ENCODE measurements at places on chromosomes 7 and 10.

DNA sequence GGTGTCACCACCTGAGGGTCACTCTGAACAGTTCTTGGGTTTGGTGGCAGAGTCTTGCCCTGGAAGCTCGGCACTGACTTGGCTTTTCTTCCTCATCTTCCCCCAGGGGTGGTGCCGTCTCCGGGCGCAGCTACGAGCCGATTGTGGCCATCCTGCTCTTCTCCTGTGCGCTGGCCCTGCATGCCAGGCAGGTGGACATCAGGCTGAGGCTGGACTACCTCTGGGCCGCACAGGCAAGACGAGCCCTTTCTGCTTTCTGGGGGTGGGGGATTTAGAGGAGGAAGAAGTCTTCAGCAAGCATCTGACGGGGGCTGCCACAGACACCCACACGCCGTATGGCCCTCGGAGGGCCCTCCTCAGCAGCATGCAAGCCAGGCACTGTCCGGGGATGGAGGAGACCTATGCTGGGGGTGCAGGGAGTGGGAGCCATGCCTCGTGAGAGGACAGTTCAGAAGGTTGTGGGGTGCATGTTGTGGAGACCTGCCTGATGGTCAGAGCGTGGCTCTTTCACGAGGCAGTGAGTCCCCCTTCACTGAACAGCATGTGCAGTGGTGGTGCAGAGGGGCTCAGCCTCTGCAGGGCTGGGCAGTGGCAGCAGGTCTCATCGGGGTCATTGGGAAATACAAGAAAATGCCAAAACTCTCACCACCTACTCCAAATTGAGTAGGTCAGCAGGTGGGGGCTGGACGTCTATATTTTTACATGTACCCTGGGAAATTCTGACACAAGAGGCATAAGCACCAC is 112.4 kb downstream of the ADCY1 start:
- peak; percentile 10 for DNase-seq

DNA sequence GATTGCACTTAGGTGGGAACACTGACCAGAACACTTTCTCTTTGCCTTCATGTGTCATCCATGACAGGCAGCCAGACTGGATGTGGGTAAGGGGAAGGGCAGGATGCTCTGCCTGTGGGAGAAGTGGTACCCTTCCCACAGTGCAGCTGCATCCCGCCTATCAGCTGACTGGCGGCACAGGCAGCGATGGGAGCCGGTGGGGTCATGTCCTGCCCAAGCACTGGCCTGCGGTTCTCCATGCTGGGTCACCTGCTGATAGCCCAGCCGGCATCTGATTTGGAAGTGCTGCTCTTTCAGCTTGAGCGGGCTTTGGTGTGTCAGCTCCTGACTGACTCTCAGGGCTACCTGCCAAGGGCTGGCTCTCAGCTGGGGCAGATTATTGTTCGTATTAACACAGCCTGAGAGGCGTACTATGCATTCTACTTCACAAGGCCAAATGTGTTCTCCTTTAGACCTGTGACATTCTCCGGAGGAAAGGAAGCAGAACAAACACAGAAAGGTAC is 105.2 kb upstream of the PDLIM1 start:
- DNase-seq = no peak

DNA sequence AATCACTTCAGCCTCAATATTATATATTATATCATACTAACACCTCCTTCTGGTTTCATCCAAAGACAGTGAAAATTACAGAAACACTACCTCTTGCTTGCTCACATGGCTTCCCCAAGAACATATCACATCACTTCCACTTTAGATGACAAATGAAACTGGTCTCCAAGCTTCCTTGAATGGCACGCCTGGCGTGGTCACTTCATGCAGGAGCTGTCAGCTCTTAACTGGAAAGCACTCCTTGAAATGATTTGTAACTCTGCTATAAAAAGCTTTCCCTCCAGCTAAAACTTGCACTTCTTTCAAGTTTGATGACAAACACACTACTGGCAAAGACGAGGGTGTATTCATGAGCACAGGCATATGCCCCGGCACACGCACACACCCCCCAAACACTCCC is 84.1 kb upstream of the INHBA start:
- no peak for DNase-seq

DNA sequence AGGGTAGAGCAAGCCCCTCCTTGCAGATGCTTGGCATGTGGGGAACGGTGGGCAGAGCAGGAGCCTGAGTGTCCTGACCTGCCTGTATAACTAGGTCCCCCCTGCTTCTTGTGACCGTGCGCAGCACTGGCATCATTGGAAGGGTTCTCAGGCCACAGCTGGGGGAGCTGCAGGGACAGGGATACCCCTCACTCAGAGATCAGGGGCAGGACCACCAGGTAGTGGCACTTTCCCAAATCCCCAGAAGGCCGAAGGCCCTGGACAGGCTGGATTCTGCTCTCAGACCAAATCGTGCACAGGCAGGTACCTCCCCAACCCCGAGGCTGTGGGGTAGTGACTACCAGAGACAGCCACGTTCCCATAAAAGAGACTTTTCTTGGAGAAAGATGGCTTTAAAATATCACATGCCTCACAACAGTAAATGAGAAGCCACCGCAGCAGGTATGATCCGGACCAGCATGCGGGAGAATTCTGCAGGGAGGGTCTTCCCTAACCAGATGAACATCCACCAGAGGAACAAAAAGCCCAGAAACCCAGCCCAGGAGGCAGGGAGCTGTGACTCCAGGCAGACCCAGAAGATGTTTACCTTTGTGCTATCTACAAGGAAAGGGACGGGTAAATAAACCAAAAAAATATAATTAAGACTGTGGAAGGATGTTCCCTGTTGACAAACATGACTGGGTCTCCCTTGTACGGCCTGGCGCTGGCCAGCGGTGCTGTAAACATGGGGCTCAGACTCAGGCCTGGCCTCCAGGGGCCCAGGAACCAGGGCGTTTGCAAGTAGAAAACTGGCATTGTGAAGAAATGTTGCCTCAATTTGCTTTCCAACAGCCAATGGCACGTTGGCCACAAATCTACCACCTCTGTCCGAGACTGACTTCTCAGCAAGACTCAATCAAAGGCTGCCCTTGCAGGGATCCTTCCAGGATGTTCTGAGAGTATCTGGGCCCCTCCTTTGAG is 180.0 kb downstream of the TNS3 start:
- DNase-seq = peak; percentile 1

DNA sequence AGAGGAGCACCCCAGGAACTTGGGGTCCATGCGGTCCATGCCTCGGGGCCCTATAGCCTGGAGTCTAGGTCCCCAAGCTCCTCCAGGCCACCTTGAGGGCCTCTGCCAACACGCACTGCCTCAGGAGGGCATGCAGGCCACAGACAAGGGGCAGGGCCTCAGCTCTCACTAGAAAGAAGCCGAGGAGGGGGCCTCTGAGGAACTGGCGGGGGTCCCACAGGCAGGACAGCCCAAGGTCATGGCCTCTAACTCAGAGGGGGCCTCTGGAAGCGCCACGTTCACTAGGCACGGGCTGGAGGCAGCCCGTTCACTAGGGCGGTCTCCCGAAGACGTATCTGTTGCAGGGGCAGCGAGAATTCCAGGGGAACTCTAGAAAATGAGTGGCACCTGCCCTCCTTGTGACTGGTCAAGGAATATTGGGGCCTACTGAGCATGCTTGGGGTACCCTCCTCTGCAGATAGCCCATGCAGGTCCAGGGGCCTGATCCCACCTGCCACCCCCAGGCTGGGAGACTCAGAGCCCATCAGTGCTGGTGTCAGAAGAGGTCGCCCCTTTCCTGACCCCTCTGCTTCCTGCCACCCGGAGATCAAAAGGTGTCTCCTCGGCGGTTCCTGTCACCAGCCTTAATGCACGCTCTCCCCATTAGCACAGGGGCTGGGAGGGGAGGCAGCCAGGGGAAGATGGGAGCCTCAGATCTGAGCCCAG is 86.7 kb upstream of the RET start:
- DNase-seq = peak; percentile 1

DNA sequence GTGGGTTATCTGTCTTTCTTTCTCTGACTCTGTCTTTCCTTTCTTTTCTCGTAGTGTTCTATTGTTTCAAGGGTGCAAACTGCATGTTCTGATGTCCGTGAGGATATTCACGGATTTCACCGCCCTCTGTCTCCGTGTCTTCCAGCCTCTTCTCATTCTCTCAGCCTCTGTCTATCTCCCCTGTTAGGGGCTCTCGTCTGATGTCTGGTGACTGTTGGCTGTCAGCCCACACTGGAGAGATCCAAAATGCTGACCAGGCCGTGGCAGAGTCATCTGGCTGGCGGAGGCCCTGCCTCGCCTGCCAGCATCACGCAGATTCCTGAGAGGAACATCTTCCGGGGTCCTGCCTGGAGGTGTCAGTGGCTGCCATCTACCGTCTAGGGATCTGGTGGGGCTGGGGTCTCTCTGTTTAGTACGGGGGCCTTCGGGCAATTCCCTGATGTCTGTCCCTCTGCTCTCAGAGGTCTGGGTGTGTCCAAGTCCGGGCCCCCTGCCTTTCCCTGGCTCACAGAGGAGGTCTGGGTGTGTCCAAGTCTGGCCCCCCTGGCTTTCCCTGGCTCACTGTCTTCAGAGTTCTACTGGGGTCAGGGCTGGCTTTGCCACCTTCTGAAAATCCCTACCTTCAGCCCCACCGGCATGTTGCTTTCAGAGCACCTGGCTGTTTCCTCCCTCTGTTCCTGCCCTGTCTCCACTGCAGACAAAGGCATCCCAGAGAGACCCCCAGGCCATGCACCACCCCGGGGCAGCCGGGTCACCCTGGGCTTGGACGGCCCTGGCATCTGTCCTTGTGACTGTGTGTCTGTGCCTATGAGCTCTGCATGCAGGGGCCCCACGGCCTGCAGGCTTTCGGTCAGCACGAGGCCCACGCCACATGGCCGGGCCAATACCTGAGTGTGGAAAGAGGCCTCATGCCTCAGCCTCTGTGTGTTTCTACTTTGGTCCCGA is 14.0 kb upstream of the SCART1 start:
- no peak for DNase-seq

DNA sequence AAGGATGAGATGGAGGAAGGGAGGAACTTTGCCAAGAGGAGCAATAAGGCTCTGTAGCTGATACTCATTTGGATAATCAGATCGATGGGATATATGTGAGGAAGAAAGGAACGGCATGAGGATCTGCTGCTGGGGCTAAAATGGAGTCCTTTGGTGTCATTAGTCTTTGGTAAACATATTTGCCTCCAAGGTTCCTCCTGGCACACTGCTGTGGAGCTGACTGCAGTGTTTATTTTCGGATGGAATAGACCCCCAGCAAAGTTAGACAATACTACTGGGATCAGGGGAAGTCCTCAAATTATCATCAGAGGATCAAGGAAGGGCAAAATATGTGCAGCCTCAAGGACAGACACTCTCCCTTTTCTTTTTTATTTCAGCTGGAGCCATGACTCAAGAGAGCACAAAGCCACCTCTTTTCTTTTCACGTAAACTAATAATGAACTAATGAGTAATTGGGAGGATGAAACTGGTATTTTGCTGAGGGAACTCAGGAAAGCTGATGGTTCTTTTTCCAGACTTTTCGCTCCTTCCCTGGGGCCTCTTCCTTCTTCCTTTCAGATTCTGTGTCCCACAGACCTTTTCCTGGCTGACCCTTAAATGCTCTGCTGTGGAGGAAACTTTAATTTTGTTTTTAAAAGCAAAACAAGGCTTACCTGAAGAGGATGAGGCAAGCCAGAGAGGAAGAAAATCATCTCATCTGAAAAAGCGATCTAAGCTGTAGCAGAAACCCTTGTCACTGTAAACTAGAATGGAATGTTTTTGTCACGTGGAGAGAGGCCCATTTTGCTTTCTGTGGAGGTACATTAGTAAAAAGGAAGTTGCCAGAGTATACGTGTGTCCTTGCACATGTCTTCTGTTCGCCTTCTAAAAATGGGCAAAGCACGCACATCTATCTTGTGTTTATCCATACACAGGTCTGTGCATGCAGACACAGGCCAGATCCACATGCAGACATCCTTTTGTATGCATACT is 33.3 kb downstream of the LRMDA start:
- no peak for DNase-seq

DNA sequence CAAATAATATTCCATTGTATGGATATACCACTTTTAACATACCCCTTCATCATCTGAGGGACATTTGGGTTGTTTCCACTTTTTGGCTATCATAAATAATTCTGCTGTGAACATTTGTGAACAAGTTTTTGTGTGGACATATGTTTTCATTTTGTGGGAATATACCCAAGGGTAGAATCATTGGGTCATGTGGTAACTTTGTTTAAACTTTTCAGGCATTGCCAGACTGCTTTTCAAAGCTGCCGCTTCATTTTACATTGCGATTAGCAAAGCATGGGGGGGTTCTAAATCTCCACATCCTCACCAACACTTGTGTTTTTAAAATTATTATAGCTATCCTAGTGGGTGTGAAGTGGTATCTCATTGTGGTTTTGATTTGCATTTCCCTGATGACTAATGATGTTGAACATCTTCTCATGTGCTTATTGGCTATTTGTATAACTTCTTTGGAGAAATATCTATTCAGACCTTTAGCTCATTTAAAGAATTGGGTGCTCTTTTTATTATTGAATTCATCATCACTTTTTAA is 8.4 kb upstream of the HHEX start:
- DNase-seq = no peak

- DNase-seq = no peak
Observed at GRCh38 chr10:75456122-75456521, 24.7 kb downstream of the LRMDA start.

DNA sequence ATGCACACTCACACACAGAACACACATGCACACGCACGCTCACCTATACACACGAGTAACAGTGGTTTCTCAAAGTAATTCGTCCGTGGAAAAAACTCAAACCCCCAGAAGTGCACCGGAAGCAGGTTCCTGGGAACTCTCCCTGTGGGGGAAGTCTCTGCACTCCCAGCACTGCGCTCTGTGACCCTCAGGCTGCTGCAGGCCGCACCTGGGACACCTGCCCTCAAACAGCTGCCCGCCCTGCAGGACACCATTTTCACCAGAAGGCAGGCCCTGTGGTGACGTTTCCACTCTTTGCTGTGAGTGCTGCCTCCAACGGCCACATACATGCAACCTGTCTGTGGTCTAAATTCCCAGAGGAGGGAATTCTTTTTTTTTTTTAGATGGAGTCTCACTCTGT is 21.3 kb downstream of the YKT6 start:
- DNase-seq = peak; percentile 31

- DNase-seq = no peak
Observed at GRCh38 chr7:129370812-129371211, 63.4 kb upstream of the STRIP2 start.

DNA sequence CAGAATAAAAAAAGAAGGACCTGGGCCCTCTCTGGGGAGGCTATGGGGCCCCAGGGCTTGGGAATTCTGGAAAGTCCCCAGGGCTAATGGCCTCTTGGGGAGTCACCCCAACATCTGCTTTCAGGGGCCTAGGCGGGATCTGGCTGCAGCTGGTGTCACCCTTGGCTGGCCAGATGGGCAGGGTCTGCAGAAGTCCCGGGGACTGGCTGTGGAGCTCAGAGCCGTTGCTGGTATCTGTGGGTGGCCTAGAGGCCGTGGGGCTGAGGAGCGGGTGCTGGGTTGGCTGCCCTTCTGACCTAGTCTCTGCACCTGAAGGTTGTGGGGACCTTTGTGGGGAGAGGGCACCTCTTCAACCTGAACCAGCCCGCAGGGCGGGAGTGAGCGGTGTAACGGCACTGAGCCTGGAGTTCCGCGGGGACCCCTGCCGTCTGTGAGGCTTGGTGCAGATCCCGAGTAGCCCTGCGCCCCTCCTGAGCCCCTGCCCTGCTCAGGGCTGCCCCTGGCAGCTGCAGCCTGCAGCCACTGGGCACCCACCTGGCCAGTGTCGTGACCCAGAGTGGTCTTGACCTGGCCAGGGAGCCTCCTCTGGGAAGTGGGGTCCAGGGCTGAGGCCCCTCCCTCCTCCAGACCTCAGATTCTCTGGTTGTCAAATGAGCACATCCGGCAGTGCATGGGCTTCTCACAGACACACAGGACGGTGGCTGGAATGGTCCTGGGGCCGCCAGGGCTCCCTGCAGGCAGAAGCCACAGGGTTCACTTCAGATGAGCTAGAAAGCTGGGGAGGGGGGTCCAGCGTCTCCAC is 51.5 kb downstream of the UNCX start:
- no peak for DNase-seq

- DNase-seq = peak; percentile 76
Observed at GRCh38 chr7:65379318-65379717, 5.7 kb downstream of the ZNF92 start.

All from head of caudate nucleus (tissue), 42 donors.